ENCODE measurements at places on chromosomes 3 and 15.
A peak's percentile ranks its signal among the peaks of the same experiment; 100 is the strongest.

GRCh38 chr15:100525436-100525835, 3.3 kb downstream of the CERS3 start:
- no peak for DNase-seq

GRCh38 chr3:133833267-133833666, 27.7 kb downstream of the SRPRB start:
- no peak for DNase-seq

DNA sequence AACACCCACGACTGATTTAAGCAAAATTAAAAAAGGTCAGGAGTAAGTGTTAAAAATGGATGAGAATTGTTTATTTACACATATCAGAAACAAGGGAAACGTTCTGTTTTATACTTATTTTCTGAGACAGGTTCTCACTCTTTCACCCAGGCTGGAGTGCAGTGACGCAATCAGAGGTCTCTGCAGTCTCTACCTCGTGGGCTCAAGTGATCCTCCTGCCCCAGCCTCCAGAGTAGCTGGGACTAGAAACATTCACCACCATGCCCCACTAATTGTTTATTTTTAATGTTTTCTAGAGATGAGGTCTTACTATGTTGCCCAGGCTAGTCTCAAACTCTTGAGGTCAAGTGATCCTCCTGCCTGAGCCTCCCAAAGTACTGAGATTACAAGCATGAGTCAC, 1080.3 kb downstream of the ROBO1 start:
- DNase-seq, result no peak

GRCh38 chr15:87631775-87632174, 624.8 kb downstream of the NTRK3 start:
- DNase-seq, result no peak

GRCh38 chr3:65888980-65889706, 149.6 kb downstream of the MAGI1 start:
- peak; percentile 98 for DNase-seq

GRCh38 chr3:10242182-10243065, 5.8 kb upstream of the TATDN2 start:
- DNase-seq, result peak; percentile 91

DNA sequence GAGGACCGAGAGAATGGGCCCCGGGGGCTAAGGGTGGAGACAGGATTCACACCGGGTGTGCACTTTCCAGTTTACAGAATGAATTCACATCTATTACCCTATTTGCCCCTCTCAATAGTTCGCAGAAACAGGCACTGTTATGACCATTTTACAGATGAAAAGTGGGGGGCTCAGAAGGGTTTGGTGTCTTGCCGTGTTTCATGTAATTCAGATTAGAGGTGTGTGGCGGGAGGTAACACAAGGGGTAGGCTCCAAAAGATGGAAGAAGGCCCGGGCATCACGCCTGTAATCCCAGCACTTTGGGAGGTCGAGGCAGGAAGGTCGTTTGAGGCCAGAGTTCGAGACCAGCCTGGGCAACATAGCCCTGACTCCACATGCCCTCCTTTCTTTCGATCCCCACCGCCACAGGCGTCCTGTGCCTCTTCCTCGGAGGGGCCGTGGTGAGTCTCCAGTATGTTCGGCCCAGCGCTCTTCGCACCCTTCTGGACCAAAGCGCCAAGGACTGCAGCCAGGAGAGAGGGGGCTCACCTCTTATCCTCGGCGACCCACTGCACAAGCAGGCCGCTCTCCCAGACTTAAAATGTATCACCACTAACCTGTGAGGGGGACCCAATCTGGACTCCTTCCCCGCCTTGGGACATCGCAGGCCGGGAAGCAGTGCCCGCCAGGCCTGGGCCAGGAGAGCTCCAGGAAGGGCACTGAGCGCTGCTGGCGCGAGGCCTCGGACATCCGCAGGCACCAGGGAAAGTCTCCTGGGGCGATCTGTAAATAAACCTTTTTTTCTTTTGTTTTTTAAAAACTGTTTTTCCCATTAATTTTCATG, 3.4 kb downstream of the DUOXA2 start:
- DNase-seq, result no peak
